ENCODE measurements at places on chromosomes 13 and 19.

DNA sequence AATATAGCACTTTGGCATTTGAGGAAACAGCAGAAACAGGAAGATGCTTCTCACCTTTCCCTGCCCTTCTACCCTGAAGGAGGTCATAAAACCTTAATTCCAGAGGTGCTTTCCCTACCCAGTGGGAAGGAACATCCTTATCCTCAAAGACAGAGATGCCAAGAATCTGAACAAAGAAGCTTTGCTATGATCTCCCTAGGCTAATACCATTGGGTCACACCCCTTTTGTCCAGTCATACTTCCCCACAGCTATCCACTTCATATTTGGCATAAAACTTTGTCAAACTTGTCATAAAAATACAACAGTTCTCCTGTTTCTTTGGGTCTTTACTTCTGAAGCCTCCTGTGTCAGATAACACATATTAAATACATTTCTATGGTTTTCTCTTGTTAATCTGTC lies 21.7 kb upstream of the RXFP2 start:
- DNase-seq, result no peak

DNA sequence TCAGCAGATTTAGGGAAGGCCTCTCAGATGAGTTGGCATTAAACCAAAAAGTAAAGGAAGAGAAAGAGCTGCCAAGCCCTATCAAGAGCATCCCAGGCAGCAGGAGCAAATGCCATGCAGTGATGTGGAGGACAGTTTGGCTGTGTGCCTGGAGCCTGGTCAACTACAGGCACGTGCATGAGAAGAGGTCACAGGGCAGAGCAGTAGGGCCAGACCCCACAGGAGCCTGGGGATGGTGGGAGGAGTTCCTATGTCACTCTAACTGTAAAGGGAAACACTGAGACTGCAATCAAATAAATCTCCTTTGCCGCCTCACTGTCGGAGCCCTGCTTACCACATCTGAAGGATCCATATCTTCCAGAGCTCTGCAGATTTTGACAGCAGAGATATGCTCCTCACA lies 240.5 kb downstream of the ENOX1 start:
- DNase-seq, result peak; percentile 84

DNA sequence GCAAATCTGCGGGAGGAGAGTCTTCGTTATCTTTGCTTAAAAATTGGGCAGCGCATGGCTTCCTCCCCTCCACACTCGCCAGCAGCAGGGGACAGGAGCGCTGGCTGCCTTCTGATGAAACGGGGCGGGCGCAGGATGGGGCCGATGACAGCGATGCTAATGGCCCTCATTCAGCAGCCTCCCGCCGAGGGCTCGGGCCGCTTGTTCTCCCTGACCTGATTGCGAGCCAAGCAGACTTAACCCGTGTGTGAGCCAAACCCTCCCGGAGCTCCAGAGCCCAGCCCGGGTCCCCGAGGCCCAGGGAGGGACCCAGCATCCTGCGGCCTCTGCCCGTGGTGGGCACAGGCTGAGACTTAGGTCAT lies 90.3 kb downstream of the KDM4B start:
- no peak for DNase-seq

GRCh38 chr19:46573679-46574498 lies 27.2 kb upstream of the CALM3 start:
- no peak for DNase-seq

GRCh38 chr19:15304140-15304705 lies 28.1 kb downstream of the BRD4 start:
- DNase-seq, result peak; percentile 58

- peak; percentile 26 for DNase-seq
Observed at GRCh38 chr13:79802389-79803085, 321.6 kb downstream of the NDFIP2 start.

- DNase-seq, result no peak
Observed at GRCh38 chr19:55683449-55684261, 8.6 kb downstream of the EPN1 start.

DNA sequence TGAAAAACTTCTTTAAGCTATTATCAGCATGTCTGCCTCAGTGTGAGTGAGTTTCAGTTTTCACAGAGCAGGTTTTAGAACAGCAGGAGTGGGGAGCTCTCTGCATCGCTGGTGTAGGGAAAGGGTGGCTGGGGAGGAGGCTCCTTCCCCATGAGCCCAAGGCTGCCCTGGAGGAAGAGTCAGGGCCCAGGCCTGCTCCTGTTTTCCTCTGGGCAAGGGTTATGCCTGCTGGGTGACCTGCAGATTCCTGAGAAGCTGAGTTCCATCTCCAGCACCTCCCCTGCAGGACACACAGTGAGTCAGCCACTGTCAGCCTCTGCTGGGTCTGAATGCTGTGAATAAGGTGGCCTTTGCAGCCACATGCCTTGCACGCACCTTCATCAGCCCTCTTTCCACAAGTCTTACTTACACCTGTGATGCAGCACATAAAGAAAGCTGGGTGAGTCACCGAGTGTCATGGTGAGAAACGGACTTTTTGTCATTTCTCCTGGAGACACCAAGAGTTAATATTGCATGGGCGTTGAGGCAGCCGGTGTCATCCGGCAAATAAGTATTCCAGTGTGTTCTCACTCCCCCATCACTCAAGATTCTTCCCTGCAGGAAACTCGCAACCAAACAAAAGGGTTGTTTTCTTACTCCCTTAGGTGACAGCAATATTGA lies 186.4 kb upstream of the KL start:
- DNase-seq, result no peak

- no peak for DNase-seq
Observed at GRCh38 chr19:54492568-54492967, 10.1 kb upstream of the LAIR2 start.

- no peak for DNase-seq
Observed at GRCh38 chr13:78098249-78098648, 179.6 kb upstream of the EDNRB start.

DNA sequence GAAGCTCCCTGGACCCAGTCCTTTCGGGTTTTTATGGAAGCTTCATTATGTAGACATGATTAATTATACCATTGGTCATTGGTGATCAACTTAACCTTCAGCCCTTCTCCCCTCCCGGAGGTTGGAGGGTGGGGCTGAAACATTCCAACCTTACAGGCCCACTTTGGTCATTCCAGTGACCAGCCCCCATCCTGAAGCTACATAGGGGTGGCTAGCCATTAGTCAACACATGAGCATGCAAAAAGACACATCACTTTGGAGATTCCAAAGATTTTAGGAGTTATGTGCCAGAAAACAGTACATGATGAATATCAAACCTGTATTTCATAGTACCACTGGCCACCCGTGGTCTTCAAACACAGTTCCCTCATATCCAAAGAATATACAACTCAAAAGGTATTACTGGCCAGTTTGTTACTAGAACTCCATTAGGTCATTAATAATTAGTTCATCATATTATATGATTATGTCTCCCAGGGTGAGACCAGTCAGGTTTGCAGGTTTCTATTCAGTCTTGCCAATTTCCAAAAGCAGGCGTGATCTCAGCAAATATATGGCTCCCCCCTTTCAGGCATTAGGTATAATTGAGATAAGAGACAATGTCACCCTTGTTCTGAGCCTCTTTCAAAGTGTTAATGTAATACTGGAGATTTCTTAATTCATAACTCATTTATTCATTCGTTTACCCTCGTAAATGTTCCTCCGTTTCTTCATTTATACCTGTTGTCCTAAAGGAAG lies 11.1 kb downstream of the PPP5C start:
- no peak for DNase-seq

GRCh38 chr19:49017666-49018351 lies 918 bp upstream of the LHB start:
- peak; percentile 83 for DNase-seq

DNA sequence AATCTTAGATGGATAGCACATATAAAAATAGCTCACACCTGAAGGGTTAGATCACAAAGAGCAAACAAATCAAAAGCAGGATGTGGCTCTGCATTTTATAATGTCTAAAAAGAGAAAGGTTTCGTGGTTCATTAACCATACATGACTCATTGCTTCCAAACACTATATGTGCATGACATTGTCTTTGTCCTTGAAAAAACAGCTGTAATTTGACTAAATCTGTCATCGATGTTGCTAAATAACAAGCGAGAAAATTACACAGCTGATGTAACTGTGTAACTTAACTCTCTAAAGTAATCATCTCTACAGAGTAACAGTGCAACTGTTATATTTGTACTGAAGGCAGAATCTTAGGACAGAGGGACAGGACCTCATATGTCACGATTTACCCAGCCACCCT lies 383.1 kb upstream of the GPC6 start:
- DNase-seq, result no peak

DNA sequence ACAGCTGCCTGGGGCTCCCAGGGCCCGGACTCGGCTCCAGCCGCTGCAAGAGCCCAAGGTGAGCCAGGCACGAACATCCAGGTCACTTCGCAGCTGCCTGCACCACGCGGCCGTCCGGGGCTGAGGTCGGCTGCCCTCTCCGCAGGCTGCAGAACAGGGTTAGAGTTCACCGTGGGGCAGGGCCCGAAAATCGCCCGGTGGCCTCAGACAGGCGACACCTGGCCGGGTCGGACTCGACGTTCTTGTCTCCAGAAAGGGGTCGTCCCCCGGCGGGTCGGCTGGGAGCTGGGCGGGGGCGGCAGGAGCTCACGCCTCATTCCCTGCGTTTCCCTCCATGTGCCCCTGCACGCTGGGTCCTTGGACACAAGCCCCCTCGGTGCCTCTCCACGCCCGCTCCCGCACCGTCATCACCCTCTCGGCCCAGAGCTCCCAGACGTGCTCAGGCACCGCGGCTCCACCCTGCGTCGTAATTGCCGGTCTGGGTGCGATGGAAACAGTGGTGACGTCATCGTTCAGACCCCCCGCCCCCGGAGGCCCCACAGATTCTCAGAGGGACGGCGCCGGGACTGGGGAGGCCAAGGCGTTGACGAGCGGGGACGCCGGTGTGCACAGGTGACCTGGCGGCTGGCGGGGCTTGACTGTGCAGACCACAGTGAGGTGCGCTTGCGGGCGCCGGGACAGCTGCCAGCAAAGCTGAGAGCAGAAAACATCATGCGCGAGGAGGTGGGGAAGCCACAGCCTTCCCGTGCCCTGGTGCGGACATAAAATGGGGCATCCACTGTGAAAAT lies 4.0 kb upstream of the GRIN3B start:
- DNase-seq, result peak; percentile 57

GRCh38 chr19:13850910-13851733 lies 25.8 kb upstream of the NANOS3 start:
- no peak for DNase-seq

DNA sequence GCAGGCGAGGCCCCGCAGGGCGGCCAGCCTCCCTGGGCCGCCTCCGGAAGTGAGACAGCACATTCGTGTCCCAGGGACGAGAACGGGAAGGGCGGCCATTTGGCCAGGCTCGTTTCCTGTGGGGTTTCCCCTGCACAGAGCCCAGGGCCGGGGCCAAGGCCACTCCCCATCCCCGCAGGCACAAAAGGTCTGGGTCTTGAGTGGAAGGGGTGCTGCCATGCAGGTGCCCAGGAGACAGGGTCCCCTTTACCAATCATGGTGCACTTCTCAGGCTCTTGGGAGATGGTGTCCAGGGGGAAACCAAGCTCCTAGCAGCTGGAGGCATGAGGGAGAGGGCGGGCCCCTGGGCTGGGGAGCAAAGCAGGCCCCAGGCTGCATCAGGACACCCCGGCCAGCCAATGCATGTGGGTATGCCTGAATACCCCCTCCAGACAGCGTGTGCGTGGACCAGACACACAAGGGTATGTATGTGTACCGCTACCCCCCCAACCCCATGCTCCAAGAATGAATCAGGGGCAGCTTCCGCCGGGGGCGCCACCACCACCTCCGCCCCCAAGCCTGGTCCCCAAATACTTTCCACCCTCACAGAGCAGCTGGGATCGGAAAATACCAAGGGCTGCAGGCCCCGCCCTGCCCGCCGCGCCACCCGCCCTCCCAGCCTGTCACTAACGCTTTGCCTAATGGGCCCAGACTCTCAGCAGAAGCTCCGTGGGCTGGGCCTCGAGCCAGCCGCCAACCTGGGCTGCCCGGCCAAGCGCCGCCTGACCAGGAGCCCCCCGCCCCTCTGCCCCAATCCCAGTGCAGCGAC lies 37.6 kb upstream of the NANOS3 start:
- peak; percentile 97 for DNase-seq

GRCh38 chr13:32609428-32609827 lies 23.2 kb downstream of the PDS5B start:
- no peak for DNase-seq

- DNase-seq, result no peak
Observed at GRCh38 chr13:108700422-108701170, 71.2 kb downstream of the MYO16 start.

DNA sequence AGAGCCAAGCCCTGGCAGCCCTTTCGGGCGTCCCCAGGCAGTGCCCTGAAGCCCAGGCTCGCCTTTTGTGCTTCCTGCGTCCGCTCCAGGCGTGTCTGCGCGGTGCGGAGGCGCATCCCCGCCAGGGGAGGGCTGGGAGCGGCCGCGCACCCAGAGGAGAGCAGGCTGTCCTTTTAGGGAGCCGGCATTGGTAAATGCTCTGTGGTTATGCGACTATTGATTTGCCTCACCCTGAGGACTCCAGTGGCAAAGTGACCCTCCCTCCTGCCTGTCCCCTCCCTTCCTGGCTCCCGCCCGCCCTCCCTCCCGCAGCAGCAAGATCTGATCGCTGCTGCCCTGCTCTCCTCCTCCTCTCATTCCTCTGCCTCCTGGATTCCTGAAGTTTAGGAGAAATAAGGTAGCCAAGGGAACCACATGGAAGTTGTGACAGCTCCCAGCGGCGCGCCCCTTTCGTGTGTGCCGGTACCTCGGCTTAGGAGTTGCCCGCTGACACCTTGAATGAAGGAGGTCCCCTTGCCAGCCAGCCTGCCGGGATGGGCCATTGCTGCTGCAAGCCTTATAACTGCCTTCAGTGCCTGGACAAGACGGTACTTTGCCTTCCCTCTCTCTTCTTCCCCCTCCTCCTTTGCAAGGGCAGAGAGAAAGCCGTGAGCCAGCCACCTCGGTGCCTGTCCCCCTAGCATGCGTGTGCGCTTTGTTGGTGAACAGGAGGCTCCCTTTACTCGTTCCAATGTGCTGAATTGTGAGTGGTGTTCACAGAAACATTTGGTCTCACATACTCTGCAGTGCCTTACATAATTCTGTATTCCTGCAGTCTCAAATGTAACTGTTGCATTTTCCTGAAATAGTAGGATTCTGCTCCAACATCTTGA lies 166.9 kb downstream of the SLC7A1 start:
- peak; percentile 61 for DNase-seq

DNA sequence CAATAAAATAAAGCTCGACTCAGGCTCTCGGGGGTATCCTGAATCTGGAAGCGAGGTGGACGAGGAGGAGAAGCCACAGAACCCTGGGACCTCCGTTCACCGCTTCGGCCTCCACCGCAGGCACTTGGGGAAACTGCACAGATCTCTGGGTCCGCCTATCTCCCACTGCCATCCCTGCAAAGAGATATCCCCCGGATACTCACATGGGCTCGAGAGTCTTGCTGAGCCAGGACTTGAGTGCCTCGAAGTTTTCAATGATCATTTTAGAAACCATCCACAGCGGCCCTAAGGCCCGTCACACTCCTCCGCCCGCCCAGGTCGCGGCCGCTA lies 589 bp downstream of the RBM26 start:
- no peak for DNase-seq

DNA sequence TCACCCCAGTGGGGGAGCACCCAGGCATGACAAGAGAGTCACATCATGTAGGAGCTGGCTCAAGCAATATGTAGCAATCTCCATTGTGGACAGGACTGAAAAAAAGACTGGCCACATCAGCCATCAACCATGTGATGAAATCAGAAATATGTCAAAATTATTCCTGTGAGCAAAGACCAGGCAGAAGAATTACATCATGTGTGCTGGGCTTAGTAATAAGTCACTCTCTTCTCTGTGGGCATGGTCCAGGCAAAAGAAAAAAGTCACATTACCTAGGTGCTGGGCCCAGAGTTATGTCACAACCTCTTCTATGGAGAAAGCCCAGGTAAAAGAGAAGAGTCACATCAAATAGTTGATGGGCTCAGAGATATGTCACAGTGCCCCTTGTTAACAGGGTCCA lies 28.3 kb upstream of the ZNF729 start:
- no peak for DNase-seq

Measured in BE2C (cell line).